ENCODE measurements at places on chromosomes 6 and 20.

DNA sequence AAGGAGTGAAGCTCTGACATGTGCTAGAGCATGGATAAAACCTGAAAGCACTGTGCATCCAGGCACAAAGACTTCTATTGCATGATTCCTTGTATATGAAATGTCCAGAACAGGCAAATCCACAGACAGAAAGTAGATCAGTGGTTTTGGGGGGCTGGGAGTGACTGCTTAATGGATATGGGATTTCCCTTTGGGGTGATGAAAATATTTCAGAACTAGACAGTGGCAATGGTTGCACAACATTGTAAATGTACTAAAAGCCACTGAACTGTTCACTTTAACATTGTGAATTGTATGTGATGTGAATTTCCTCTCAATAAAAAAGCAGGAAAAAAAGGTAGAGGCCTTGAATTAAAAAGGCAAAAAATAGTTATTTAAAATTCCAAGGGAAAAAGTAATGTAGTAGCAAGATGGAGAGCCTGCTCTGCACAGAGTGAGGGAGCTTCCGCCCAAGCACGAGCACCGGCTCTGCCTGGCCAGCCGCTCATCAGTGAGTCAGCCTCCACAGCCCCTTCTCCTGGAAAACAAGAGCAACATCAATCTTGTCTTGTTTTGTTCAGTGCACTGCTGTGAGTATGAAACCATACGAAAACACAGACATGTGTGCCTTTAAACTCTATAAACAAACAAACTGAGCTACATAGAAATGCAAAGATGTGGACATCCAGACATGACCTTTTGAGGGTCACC, 74.6 kb upstream of the THBS2 start:
- DNase-seq: no peak

GRCh38 chr20:48657426-48658197, 170.2 kb downstream of the PREX1 start:
- DNase-seq: peak; percentile 60

DNA sequence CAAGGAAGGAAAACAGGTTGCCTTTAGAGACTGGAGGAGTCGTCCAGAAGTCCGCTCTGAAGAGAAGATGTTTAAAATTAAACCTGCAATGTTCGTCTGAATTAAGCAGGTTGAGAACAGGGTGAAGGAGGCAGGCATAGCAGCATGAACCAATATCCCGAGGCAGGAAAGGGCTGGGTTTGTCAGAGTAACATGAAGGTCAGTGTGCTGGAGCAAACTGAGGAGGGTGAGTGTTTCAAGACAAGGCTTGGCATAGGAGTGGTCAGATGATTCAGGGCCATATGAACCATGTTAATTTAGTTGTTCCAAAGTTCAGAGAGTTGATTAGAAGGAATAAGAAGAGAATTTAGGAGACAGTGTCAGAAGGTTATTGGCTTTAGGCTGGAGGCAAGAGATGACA, 93.3 kb downstream of the UTRN start:
- no peak for DNase-seq

DNA sequence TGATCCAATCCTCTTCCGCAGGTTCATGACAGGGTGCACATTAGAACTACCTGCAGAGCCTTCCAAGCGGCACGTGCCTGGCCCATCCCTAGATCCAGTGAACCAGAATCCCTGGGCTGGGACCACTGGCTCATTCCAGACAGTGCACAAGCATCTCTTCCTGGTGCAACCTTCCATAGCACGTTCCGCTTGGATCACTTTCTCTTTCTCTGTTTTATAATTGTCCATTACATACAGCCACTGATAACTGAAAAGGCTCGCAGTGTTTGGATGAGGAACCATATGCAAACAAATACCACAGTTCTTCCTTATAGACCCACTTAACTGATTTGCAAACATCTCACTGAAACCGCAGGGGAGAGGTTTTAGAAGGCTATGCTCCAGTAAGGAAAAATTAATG, 59.6 kb upstream of the DDR1 start:
- DNase-seq: no peak

- DNase-seq: no peak
Measured at GRCh38 chr6:19605624-19606023, 231.5 kb upstream of the ID4 start.

DNA sequence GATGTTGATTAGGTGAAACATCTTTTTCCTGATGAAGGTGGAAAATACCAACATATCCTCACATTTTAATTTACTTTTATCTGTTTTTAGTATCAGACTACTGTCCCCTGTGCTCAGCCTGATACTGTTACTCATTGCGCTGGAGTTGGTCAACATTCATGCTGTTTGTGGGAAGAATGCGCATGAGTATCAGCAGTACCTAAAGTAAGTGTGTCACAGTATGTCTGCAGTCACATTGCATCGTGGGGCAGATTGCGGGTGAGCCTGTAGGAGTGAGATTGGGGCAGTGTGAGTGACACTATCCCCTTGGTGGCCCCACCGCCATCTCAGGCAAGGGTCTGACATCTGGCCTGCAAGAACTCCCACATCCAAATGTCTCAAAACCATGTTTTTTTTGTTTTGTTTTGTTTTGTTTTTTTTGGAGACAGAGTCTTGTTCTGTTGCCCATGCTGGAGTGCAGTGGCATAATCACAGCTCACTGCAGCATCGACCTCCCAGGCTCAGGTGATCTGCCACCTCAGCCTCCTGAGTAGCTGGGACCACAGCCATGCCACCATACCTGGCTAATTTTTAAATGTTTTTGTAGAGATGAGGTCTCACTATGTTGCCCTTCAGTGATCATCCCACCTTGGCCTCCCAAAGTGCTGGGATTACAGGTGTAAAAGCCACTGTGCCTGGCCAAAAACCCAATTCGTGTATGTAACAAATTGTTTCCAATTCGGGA, 27.8 kb downstream of the ERMARD start:
- DNase-seq: no peak

- DNase-seq: no peak
Measured at GRCh38 chr6:134757911-134758361, 192.0 kb downstream of the ALDH8A1 start.

GRCh38 chr20:35572838-35573237, 31.0 kb downstream of the ERGIC3 start:
- DNase-seq: no peak

DNA sequence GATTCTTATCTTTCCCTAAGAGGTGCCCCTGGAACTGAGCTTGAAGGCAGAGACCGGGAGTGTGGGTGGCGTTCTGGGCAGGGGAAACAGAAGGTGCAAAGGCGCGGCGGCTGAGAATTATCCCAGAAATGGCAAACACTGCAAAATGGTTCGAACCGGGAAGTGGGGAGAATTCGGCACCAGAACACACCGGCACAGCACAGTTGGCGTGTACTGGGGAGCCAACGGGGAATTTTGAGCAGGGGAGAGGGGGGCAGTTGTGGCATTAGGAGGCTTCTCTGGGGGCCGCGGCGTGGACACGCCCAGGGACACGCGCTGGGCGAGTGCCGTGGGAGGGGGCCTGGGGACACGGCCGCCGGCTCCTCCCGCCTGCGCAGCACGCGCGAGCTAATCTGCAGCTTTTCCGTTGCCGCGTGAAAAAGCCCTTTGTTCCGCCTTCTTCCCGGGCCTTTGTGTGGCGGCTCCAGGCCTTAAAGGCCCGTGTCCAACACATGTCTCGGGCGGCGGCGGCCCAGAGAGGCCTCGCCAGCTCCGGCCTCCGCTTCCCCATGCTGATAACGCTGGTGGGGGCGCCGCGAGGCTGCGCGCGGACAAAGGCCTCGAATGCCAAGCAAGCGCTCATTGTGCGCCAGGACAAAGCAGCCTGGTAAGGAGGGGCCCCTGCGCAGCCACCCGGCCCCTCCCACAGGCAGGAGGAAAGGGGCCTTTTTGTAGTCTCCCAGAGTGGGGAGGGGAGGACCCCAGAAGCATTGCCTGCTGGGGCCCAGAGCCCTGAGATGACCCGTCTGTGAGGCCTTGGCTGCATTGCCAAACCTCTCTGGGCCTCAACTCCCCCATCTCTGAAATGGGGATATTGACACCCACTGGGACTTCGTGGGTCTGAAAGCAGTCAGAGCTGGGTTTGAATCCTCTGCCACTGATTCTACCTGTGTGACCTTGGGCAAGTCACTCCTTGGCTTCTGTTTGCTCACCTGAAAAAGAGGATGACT, 82.8 kb downstream of the CD40 start:
- no peak for DNase-seq

- DNase-seq: no peak
Measured at GRCh38 chr6:12485226-12485764, 195.1 kb downstream of the EDN1 start.

- DNase-seq: no peak
Measured at GRCh38 chr20:48886194-48886593, 35.3 kb upstream of the ARFGEF2 start.

DNA sequence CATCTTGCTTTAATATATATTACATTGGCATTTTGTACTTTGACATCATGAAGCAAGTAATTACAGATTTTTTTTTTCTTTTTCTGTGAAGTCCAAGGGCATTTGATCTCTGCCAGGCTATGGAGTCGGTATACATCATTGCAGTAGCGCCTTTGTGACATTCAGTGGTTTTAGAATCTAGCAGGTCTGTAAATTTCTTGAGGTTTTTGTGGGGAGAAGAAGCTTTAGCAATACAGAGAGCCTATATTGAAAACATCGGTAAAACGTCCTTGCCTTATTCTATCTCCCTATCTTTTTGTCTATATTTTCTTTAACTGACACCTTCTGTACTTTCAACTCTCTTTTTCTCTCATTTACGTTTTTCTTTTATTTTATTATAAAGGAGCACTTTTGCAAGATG, 47.2 kb downstream of the DUSP22 start:
- DNase-seq: no peak

DNA sequence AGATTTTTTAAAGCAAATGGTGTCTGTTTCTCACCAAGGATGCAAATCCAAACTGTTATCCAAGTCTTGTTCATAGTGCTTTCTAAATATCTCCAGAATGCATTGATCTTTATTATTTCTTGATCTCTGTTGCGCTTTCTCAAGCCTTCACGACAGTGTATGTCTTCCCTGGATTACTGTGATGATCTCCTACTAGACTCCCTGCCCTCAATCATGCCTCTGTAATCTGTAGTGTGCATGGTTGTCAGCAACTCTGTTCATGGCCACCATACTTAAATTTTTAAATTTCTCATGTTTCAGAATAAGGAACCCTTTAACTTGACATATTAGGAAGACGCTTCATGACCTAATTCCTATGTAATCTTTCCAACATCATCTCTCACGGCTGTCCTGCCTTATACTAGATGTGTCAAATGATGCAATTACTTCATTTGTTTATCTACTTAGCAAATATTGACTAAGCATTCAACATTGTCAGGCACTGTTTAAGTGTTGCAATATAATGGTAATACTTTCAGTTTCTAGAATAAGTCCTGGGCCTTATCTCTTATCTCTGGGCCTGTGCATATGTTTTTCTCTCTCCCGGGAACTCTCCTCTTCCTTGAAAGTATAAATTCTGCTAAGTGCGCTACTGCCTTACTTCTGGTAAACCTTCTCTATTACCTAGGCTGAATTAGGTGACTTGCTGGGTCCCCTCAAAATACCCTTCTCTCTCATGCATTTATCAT, 25.6 kb upstream of the AHI1 start:
- no peak for DNase-seq

DNA sequence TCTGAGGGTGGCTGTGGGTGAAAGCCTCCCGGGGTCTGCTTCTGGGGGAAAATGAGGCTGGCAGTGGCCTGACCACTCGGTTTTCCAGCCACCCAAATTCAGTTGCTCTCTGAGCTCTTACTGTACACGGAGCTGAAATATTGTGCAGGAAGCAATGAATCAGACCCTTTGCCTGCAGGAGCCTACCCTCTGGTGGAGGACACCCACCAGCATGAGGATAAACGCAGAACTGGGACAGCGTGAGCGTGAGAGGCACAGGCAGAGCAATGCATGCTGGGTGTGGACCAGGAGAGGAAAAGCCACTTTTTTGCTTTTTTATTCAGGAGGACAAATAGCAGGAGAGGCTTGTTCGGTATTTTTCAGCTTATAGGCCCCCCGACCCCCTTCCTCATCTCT, 298.0 kb downstream of the QKI start:
- no peak for DNase-seq

DNA sequence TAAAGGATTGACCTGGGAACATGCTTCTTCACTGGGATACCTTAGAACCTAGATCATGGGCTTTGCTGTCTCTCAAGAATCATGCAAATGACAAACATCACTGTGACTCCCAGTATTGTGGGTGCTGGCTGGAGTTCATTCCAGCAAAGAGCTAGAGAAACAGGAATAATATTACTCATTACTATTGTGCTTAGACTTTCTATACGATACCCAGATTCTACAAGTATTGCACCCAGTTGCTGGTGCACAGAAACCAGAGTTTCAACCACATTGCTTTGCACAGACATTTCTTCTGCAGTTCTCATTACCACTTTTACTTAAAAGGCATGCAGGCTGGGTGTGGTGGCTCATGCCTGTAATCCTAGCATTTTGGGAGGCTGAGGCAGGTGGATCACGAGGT, 220.4 kb upstream of the ZNF217 start:
- DNase-seq: no peak

GRCh38 chr6:52739627-52740026, 23.6 kb downstream of the GSTA2 start:
- DNase-seq: no peak

DNA sequence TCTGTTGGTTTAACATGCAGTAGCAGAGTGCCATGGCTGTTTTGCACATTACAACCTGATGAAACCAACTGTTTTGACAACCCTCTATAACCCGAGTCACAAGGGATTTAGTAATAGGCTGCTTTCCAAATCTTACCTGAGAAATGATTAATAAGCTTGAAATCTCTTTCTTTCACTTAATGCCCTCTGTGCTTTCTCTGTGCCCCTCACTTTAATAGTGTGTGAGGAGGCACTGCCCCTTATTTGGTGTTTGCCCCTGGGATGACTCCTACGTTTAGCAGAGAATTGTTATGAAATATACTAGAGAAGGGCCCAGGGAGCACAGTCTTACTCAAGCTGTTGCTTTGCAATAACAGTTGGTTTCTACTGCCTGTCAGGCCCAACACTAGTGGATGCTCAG, 31.0 kb upstream of the PTCHD4 start:
- no peak for DNase-seq

DNA sequence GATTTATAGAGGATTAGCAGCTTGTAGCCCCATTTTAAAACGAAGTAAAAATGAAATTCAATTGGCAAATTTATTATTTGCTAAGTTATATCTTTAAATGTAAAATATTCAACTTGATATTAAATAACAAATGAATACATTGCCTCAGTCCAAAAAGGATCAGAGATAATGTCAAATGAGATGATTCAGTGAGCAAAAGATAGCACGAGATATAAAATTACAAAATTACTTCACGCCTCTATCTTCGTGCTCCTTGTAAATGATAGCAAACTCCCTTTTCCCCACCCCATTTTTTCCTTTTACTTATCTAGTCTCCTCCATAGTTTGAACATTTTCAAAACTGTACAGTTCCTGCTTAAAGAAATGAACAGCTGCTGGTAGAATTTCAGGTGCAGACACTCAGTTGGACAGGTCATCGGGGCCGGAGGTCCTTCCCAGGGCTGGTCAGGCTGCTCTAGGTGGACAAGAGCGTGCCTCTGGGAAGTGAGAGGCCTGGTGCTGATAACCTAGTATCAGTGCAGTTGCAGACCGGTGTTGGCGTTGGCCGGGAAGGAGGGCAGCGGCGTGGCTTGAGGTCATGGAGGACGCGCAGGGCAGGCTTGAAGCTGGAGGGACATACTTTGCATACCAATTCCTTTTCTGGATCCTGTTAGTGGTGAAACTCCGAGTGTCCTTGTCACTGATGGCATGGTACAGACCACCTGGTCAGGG, 83.9 kb downstream of the CDC5L start:
- no peak for DNase-seq
